ENCODE measurements at places on chromosomes 1 and 21.

GRCh38 chr1:2300004-2300771 lies 72.1 kb downstream of the SKI start:
- DNase-seq: no peak

DNA sequence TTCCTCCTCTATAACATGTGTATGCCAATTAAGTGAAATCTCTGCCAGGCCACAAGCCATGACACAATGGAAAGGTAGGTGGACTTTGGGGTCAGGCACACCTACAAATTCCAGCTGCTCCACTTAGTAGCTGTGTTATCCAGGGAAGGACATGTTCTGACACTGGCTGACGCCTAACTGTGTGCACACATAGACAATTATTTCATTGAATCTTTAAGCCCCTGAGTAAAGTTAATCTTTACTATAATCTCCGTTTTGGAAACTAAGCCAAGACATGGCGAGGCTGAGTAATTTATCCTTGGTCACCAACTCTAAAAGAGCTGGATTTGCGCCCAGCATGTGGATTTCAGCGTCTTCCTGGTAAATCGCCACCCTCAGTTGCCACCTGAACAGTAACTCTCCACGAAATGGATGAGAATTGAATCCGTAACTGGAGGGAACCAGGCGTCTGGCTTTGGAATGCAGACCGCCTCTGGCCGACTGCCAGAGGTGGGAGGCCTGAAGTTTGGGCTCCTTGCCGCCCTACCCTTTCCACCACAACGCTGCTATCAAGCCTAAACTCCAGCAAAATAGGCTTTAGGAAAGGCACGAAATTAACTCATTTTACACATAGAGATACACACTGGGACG lies 888 bp upstream of the SNRPE start:
- no peak for DNase-seq

GRCh38 chr21:29477941-29478340 lies 179.2 kb downstream of the BACH1 start:
- DNase-seq: no peak

- DNase-seq: no peak
These were observed 37.5 kb downstream of the ELAPOR1 start for GRCh38 chr1:109151146-109151990.

GRCh38 chr1:20538227-20538626 lies 14.1 kb upstream of the FAM43B start:
- no peak for DNase-seq

DNA sequence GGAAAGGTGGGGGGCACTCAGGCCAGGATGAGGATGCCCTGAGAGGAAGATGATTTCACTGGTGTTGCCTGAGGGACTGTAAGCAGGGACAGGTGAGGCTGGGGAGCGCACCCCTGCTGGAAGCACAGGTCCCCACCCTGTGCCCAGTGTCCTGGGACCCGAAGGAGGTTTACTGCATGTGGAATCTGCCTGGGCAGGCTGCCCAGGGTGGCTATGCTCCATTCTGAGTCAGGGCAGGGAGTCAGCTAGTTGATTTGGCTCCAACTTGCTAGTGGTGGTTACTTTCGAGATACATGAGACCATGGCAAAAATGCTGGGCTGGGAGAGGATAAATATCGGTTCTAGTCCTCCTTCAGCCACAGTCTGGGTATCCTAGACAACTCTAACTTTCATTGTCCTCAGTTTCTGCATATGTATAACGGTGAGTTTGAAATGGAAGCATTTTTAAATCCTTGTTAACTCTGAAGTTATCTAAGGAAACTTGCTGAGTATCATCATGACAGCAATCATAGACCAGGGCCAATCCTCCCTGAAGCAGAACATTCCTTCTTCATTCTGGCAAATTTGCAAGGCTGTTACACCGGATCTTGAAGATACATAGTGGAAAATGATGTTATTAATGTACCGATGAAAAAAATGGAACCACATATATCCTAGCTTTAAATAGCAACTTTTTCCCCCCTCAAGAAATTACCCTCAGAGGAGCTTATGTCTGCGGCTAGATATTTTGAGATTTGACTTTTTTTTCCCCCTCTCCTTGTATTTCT lies 7.7 kb downstream of the TLR5 start:
- DNase-seq: no peak

DNA sequence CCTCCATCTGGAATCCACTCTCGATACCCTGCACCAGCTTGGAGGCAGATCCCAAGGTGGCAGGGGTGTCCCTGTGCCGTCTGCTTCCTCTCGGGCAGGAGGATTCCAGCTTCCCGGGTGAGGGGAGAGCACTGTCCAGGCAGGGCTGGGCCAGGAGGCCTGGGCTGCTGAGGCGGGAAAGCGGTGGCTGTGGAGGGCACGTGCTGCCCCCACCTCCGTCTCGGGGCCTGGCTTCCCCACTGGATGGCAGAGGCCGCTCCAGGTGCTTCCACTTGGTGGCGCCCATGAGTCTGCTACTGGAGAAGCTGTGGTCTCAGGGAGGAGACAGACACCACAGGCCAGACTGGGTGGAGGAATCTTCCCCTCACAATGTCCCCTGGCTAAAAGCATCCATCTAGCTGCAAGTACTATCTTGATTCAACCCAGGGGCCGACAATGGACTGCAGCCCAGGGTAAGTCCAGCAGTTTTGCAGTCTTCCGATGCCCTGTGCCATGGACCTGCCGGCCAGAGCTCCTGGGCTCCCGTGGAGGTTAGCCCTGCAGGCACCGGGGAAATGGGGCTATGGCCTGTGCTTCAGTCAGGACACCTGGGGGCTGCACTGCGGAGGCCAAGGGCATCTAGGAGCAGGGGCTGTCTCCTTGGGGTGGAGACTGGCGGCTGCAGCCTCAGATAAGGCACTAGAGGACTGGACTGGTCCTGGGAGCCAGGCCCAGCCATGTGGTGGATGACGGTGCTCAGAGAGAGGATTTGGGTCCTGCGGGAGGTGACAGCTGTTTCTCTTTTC lies 41.3 kb upstream of the EIF4G3 start:
- DNase-seq: no peak

DNA sequence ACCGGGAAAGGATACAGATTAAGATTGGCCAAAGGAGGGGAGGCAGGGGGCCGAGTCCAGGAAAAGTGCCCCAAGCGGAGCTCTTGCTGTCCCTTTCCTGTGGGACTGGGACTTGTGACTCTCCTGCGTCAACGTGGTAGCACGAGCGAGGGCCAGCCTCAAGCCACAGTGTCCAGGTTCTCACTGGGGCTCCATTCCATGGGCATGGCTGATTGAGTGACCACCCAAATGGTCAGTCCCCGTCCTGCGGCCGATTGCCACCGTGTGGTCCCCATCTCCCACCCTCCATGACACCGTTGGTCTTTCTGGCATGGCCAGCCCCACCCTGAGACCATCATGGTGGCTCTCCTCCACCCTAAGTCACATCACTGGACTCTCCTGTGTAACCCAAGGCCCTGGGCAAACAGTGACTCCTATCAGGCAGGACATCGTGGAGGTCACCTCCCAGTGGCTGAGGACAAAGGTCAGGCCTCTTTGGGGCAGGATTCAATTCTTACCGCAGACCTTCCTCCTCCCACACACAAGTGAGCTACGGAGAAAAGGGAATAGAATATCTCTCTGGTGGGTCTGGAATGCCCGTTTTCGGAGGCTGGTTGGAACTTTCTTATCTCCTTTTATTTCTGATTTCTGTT lies 8.9 kb upstream of the C1orf174 start:
- no peak for DNase-seq

DNA sequence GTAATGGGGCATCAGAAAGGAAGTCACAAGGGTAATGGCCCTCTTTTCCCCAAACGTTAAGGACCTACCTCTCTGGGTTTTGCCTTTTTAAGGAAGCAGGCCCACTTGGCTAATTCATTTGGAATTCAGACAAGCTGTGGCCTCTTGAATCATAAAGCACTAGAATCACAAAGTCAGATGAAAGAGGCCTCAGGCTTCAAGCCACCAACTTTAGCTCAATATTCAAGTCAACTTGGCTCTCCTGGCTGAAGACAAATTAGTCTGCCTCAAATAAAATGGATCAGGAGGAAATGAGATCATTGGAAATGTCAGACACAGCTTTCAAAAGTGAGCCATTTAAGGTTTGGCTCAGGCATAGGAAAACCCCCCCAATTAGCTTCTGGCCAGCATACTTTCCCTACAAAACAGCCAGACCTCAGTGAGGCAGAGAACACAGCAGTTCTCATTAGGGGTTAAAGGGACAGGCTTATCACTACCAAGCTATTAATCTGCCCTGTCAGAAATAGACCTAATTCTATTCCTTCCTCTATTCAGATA lies 34.3 kb downstream of the SLC35D1 start:
- DNase-seq: no peak

DNA sequence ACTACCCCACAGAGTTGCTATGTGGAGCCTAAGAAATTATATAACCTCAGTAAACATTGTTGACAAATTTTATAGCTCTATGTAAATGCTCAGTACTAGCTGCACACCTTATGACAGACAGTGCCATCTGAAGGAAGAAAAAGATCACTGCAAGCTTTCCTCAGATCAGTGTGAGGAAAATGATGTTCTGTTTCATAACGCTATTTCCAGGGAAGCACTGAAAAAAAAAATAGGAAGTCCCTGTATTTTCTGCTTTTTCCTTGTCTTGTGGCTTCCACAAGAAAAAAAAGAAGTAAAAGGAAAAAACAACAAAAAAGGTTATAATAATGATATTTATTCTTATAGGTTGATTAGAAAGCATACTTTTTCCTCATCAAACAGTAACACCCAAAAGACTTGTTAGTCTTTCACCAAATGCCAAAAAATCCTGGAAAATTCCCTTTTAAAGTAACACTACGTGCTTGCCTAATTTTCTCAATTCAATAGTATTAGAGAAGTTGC lies 23.2 kb downstream of the LYST start:
- no peak for DNase-seq

DNA sequence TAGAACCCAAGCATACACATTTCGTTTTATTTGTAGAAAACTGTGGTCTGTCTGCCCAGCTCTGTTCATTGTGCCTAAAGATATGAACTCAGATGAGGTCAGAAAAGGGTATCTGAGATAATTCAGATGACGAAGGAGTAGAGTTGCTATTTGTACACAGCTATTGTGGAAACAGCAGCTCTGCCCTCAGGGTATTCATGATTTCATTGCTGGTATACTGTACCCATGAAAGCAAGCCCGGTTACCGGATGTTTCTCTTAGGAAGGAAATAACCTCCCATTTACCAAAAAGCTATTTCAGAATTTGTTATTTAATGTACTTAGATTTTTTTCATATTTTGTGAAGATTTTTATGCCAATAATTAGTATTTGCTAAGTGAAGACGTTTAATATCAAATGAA lies 37.8 kb downstream of the SMAP2 start:
- no peak for DNase-seq

- DNase-seq: no peak
These were observed 30.0 kb upstream of the RCSD1 start for GRCh38 chr1:167599957-167600581.

- no peak for DNase-seq
These were observed 1671.1 kb downstream of the MRPL39 start for GRCh38 chr21:23936224-23936623.

- no peak for DNase-seq
These were observed 8.1 kb downstream of the CD247 start for GRCh38 chr1:167510244-167510643.

DNA sequence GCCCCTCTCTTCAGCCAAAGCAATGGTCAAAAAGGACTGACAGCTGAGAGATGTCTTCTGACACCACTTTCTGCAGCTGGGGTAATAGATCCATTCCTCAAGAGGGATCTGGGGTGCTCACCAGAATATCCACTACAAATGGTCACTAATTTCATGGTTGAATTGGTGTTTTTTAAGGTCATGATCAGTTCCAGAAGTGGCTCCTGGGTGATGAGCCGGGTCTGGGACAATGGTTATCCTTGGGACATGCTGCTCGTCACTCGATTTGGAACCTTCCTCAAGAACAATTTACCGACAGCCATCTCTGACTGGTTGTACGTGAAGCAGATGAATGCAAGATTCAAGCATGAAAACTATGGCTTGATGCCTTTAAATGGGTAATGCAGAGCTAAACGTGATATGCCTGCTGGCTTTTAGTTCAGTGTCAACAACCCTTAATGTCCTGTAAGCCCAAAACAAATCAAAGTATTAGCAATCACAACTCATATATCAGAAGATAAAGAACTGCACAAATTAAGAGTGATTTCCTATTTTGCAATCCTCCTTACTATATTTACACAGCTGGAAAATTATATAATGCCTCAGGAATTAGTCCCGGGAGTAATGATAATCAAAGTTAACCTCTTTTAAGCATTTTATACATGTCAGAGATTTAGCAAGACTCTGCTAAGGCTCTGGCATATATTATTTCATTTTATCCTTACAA lies 20.1 kb downstream of the FMO3 start:
- no peak for DNase-seq

- DNase-seq: no peak
These were observed 4.1 kb downstream of the ORC1 start for GRCh38 chr1:52400131-52400530.

DNA sequence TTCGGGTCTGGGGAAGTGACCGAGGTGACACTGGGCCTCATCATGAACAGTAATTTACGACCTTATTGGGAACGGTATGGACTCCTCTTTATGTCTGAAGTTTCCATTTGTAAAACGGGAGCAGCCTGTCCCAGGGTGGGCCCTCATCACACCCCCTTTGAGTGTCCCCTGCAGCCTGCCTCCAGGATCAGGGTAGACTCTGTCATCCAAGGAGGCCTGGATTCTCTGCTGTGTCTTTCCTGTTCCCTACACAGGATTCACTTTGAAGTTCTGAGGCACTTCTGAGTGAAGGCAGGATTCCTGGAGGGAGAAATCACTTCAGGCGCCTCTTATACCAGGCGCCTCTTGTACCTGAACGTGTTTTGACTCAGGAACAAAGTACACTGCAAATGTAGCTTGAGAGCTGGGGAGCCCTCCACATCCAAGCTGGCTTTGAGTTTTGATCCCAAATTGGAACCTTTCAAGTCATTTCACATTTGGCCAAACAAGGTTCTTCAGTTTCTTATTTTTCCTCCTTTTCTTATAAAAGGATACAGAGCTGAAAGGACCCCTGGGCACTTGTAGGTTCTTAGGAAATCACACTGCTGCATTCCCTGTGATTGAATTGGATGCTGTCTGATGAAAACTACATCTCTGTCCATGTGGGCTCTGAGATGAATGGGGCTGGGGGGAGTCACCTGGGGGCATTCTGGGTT lies 106.0 kb downstream of the SUSD4 start:
- DNase-seq: no peak

- no peak for DNase-seq
These were observed 20.6 kb upstream of the FCGR2A start for GRCh38 chr1:161484613-161485012.

All from cortex of kidney (tissue), 1 donor.